ENCODE measurements at places on chromosomes 2 and 18.

DNA sequence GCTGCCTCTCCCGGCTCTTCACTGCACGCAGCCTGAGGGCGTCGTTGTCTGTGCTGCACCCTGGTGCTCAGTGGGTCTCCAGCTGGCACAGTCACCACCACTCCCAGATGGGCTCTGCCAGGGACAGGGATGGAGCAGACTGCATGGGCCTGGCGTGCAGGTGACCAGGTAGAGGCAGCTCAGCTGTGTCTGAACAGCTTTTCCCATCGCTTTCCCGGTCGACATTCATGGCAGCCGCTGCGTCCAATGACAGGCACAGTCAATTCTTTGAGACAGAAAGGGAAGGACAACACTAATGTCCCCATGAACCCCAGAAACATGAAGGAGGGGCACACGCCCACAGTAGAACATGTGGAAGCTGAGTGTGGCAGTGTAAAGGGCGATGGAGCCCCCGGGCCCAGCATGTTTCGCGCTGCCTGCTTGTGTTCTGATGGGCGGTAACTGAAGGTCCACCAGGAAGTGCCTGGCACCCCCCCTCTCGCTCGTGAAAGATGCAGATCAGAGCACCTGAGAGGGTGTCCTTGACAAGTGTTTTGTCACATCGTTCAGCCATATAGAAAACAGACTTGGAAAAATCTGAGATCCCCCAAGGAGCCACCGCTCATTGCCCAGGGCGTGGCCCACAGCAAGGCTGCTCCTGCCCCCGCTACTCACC is 122.4 kb downstream of the NFATC1 start:
- DNase-seq, result peak; percentile 35

DNA sequence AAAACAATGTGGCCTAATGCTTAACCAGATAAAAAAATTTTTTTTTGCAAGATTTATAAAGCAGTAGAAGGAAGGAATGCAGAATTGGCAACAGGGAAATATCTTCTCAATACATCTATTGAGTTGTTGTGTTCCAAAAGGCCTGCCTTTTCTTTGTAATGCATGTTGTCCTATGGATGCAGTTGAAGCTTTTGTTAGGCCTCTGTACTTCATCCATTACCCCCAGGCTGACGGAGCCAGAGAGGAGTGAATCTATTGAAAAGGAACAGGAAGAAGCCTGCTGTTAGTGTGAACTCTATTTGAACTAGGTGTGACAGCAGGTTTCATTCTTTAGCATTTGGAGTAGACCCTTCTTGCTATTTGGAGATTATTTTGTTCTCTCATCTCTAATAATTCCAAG is 56.5 kb downstream of the MTX2 start:
- no peak for DNase-seq

GRCh38 chr2:58922245-58922644 is 681.1 kb upstream of the FANCL start:
- DNase-seq, result no peak

- DNase-seq, result peak; percentile 39
These were observed 129.6 kb upstream of the SLC1A4 start for GRCh38 chr2:64859312-64860212.

- no peak for DNase-seq
These were observed 131.4 kb upstream of the SLC1A4 start for GRCh38 chr2:64857581-64858471.

GRCh38 chr2:153404792-153405191 is 73.8 kb downstream of the RPRM start:
- DNase-seq, result no peak

DNA sequence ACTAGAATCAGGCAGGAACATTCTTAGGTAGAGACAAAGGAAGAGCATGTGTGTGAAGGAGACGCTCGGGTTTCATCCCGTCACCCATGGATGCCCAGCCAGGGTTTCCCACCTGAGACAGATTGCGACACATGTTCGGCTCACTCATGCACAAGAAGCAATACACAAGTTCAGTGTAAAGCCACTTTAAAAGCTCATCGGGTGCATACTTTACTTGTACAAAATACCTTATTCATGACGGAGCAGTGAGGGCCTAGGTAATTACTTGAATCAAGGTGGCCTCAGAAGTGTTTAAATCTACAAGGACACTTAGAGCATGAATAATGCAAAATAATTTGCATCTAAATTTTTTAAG is 42.0 kb downstream of the ZEB2 start:
- no peak for DNase-seq

GRCh38 chr2:1685957-1686783 is 58.1 kb downstream of the PXDN start:
- no peak for DNase-seq

GRCh38 chr2:2827046-2827636 is 496.1 kb upstream of the MYT1L start:
- DNase-seq, result no peak

GRCh38 chr18:76686737-76687231 is 135.6 kb upstream of the ZNF236 start:
- peak; percentile 62 for DNase-seq

- peak; percentile 40 for DNase-seq
These were observed at the start of gene ITPRIPL1 for GRCh38 chr2:96325041-96325883. TSS of gene ITPRIPL1 (plus strand) at chr2:96325317. CDS start at chr2:96325840, 523 bp downstream.
